ENCODE measurements at places on chromosomes 6 and 20. TPM values are rescaled to one million over a fixed set of nuclear protein-coding genes. Genes with fewer than 3 reads are reported as not detected.

DNA sequence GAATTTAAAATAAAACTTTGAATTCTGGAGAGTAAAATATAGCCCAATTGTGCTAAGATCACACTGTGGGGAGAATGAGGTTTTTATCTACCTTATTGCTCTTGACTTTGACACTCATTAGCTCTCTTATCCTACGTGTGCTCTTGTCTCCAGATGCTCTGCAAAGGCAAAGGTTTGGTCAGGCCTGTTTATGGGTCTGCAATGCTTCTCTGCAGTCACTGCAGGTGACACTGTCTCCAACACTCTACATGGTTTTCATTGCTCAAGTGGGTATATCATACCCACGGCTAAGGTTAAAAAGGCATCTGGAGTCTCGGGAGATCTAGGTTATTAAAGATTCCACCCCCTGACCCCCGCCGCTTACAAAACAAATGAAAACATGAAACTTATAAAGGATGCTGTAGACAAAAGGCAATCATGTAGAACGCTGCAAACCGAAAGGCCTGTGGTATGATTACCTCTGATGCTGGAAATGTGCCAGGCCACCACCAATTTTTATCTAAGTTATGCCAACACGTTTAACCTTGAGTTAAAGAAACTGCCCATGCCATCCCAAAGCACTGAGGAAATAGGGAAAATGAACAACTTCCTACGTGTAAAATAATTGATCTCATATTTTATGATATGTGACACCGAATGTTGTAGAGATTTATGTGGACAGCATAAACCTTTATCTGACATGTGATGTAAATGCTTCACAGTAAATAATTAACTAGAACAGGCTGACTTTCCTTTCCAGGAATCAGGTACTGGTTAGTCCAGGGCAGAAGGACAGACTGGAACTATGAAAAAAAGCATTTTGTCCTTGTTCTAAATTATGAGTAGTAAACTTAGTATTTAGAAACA is 238.2 kb upstream of the NOX3 start:
- H3K36me3 ChIP-seq: no peaks in the 10 kb centered on the region
- no peak overlapping the region for H3K4me3 ChIP-seq
- no peak overlapping the region for H3K27ac ChIP-seq
- no peaks in the 10 kb centered on the region for H3K4me1 ChIP-seq

- no peak overlapping the region for H3K4me3 ChIP-seq
- H3K36me3 ChIP-seq: no peaks in the 10 kb centered on the region
- H3K4me1 ChIP-seq: no peaks in the 10 kb centered on the region
- H3K27me3 ChIP-seq: no peaks in the 10 kb centered on the region
- no peak overlapping the region for H3K27ac ChIP-seq
Observed at GRCh38 chr6:34055223-34055933, 90.5 kb downstream of the GRM4 start.

GRCh38 chr6:158387578-158387977 is 75.3 kb downstream of the TULP4 start:
- no peaks in the 10 kb centered on the region for H3K27me3 ChIP-seq
- no peak overlapping the region for H3K27ac ChIP-seq
- peaks cover 4% of the 10 kb centered on the region for H3K4me1 ChIP-seq
- H3K4me3 ChIP-seq: no peak overlapping the region
- DNase-seq: no peak
- peaks cover 2% of the 10 kb centered on the region for H3K36me3 ChIP-seq

DNA sequence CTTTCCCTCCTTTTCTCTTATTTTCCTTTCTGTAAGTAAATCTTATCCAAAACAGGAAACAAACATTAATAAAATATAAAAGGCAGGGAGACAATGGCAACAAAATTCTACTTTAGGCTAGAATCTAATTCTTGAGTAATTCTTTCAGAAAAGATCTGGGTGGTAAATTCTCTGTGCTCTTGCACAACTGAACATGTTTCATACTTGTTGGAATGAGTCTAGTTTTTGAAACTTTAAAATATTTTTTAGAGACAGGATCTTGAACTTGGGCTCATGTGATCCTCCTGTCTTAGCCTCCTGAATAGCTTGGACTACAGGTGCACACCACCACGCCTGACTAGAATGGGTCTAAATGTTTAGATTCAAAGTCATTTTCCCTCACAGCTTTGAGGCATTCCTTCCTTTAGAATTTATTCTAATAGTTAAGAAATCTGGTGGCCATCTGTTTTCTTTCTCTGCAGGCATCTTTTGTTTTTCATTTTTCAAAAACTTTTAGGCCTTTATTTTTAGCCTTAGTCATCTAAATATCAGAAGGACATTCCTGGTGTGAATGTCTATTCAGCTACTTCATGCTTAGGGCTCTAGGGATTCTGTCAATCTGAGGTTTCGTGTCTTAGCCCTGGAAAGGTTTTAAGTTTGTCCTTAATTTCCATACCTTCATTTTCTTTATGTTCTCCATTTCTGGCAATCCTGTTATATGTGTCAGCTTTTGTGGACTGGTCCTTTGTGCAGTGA is 76.5 kb downstream of the CDKAL1 start:
- DNase-seq: no peak
- no peak overlapping the region for H3K27ac ChIP-seq
- peaks cover 18% of the 10 kb centered on the region for H3K36me3 ChIP-seq
- no peaks in the 10 kb centered on the region for H3K27me3 ChIP-seq

DNA sequence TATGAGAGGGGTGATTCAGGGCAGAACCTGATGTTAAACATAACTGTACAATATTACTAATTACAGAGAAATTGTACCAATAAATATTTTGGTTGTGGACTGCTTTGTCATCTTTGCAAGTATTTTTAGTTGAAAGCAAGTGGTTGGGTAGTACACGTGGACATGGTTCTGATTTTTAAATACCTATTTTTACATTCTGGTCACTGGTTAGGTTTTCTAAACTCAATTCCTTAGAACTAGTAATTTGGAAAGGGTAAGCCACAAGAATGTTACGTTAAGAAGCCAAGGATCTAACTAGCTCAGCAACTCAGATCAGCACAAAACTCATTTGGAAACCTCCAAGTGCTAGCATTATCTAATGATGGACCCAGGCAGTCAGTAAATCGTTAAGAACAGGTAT is 2.7 kb downstream of the EPB41L2 start:
- H3K27ac ChIP-seq: no peak overlapping the region
- no peaks in the 10 kb centered on the region for H3K27me3 ChIP-seq
- H3K4me3 ChIP-seq: no peak overlapping the region
- peaks cover 23% of the 10 kb centered on the region for H3K4me1 ChIP-seq
- H3K36me3 ChIP-seq: peaks cover 1% of the 10 kb centered on the region

ARFGEF3 gene
- 1.8 TPM for total RNA-seq

TMEM74B gene
- total RNA-seq: 2.2 TPM
